ENCODE measurements at places on chromosomes 4 and X.

DNA sequence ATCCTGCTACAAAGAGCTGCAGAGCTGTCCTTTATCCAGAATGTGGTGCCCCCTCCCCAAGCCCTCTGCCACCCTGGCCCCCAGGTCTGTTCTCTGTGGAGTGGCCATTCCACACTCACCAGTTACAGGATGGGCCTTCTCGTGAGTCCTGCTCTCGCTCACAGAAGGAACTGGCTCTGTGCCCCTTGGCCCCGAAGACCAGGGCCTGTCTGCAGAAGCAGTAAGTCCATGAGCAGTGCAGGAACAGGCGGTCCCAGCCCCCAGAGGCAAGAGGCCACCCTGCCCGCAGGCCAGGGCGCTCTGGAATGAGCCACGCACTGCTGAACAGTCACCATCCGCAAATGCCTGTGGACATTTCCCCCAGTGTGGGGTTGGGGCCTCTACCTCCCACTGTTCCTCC lies 92.2 kb downstream of the DCTD start:
- no peak for DNase-seq
- no peak overlapping the region for H3K4me3 ChIP-seq
- peaks cover 6% of the 10 kb centered on the region for H3K4me1 ChIP-seq

- H3K27ac ChIP-seq, result no peak overlapping the region
- H3K27me3 ChIP-seq, result no peaks in the 10 kb centered on the region
- no peak for DNase-seq
- H3K4me1 ChIP-seq, result peaks cover 13% of the 10 kb centered on the region
Measured at GRCh38 chrX:81263059-81263458, 61.2 kb downstream of the SH3BGRL start.

GRCh38 chrX:44157283-44157682 lies 184.1 kb upstream of the NDP start:
- H3K36me3 ChIP-seq, result no peaks in the 10 kb centered on the region
- H3K4me3 ChIP-seq, result no peak overlapping the region
- H3K4me1 ChIP-seq, result peaks cover 28% of the 10 kb centered on the region
- DNase-seq, result no peak
- H3K27me3 ChIP-seq, result no peaks in the 10 kb centered on the region

- no peaks in the 10 kb centered on the region for H3K27me3 ChIP-seq
- DNase-seq, result no peak
- no peaks in the 10 kb centered on the region for H3K36me3 ChIP-seq
- no peak overlapping the region for H3K4me3 ChIP-seq
- H3K27ac ChIP-seq, result no peak overlapping the region
- H3K4me1 ChIP-seq, result no peaks in the 10 kb centered on the region
Measured at GRCh38 chr4:122815248-122815647, 11.4 kb upstream of the FGF2 start.

Measured in CD14-positive monocyte (primary cell).